Stimulated activated CD4-positive, alpha-beta T cell treated with anti-CD3 and anti-CD28 coated beads, Interleukin-4, amount 100 ng/mL, for 24 hours (primary cell): ENCODE measurements at places on chromosomes 2 and 18.

GRCh38 chr2:60540074-60540473, 13.4 kb downstream of the BCL11A start:
- no peak for DNase-seq

DNA sequence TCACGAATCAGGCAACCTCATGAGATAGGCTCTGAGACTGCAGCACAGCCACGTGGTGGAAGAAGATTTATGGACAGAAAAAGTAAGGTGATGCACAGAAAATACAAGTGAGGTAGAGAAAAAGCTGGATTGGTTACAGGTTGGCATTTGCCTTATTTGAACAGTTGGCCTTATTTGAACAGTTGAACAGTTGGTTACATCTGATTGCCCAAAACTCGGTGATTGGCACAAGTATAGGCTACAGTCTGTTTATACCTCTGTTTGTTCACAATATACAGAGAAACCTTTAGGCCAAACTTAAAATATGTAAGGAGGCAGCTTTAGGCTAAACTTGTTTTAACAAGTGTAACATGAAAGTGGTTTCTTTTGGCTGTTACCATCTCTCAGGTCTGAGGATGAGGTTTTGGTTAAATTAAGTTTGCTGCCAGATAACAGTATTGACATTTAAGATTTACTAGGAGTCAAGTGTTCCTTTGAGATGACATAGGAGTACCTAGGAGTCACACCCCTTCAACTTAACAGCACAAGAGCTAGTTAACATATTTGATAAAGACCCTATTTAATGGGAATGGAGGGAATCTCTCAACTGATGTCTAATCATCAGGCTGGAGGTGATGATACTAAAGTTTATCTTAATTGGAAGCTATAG, 16.5 kb upstream of the GPR155 start:
- DNase-seq = no peak

GRCh38 chr2:60527762-60528161, 25.7 kb downstream of the BCL11A start:
- no peak for DNase-seq

- DNase-seq = no peak
Observed at GRCh38 chr2:135641156-135642068, 100.2 kb upstream of the UBXN4 start.

DNA sequence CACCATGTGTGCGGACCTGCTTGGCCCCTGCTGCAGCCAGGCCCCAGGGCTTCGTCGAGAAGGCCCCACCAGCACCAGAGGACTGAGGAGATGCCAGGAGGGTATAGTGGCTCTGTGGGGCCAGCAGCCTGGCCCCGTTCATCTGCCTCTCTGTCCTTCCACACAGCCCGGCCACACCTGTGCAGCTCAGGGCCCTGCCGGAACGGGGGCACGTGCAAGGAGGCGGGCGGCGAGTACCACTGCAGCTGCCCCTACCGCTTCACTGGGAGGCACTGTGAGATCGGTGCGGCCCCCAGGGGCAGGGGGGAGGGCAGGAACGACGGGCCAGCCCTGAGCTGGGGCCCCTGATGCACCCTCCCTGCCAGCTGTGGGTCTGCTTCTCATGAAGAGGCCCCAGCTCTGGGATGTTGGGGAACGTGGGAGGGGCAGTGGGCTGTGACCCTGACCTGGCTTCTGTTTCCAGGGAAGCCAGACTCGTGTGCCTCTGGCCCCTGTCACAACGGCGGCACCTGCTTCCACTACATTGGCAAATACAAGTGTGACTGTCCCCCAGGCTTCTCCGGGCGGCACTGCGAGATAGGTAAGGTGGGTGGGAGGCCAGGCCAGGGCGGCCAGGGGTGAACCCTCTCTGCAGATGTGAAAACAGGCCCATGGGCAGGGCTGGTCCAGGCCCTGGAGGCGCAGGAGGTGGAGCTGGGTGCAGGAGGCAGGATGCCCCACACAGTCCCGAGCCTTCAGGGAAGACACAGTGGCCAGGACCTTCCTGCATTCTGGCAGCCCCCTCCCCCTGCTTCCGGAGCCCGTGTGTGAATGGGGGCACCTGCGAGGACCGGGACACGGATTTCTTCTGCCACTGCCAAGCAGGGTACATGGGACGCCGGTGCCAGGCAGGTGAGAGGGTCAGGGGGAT, 50.3 kb downstream of the MTERF4 start:
- DNase-seq = no peak

- no peak for DNase-seq
Observed at GRCh38 chr2:43018179-43019024, 208.0 kb downstream of the ZFP36L2 start.

DNA sequence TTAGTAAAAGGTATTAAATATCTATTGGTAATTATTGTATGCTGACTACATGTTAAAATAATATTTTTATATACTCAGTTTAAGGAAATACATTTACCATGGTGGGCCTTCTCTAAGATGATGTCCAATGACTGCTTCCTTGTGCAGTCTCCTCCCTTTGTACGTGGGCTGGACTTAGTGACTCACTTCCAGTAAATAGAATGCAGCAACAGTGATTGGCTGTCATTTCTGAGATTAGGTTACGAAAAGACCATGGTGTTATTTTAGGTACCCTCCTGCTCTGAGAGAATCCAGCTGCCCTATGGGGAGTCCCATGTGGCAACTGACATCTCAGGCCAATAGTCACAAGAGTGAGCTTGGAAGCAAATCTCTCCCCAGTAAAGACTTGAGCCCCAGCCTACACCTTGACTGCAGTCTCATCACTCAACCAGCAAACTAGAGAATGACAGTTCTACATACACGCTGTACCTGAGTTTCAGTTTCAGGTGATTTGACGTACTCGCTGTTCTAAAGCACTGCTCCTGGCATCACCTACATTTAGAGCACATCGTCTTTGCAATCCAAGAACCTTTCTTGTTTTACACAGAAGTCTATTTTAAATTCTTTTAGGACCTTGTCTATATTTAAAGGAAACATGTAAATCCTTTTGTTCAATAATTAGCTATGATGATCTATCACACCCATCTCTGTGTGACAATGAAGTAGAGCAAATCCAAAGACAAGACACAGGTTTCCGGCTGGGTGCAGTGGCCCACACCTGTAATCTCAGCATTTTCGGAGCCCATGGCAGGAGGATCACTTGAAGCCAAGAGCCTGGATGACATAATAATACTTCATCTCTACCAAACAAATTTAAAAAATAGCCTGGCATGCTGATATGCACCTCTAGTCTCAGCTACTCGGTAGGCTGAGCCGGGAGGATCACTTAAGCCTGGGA, 87.2 kb downstream of the COBLL1 start:
- DNase-seq = no peak

DNA sequence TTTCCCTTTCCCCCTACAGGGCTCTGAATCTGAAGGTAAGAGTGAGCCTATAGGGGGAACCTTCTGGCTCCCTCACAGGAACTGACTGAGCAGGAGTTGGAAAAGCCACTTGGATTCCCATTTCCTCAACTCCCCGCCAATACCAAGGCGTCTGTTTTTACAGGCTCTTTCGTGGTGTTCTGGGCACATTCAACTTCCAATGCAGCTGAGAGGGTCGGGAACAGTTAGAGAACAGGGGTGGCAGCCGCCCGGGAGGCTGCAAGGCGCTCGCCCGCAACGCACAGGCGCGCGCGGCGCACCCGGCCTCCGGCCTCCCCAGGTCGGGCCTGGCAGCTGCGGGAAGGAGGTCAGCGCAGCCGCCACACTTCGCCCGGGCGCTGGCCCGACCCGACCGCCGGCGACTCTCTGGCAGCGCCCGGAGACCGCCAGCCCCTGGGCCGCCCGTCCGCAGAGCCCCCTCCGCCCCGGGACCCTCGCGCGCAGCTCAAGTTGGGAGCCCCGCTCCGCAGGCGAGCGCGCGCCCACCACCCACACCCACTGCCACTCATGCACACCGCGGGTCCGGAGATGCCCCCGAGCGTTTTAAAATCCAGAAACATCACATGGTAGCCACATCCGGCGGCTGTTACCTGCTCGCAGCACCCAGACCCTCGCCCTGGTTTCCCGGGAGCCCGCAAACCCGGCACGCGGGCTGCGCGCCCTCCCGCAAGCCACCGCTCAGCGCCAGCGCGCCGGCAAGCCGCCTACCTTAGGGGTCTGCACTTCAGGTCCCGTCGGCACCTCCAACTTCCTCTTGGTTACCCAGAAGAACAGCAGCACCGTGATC, 816 bp downstream of the GALNT14 start:
- DNase-seq = no peak

DNA sequence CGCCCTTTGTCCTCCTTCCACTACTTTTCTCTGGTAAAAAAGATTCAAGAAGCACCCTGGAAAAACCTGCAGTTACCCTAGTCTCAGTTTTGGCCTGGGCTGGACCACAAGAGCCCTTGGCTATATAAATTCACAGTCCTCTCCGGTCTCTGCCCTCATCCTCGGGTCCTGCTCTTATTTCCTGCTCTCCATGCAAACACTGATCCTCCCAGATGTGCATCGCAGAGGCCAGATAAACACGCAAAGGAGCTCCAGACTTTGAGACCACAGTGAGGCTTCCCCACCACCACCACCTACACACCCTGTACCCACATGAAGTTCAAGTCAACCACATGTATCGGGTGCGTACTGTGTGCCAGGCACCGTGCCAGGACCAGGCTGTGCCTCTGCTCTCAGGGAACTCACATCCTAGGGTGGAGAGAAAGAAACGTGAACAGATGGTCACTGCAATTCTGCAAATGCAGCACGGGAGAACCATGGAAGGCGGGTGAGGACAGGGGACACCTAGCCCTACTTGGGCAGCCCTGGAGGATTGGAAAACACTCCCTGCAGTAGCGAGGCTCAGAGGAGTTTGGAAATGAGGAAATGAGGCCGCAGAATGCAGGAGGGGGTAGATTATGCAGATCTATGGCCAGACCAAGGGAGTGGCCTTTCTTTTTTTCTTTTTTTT, 7.4 kb downstream of the CTDSP1 start:
- peak; percentile 67 for DNase-seq
